ENCODE measurements at places on chromosomes 1 and 21.

DNA sequence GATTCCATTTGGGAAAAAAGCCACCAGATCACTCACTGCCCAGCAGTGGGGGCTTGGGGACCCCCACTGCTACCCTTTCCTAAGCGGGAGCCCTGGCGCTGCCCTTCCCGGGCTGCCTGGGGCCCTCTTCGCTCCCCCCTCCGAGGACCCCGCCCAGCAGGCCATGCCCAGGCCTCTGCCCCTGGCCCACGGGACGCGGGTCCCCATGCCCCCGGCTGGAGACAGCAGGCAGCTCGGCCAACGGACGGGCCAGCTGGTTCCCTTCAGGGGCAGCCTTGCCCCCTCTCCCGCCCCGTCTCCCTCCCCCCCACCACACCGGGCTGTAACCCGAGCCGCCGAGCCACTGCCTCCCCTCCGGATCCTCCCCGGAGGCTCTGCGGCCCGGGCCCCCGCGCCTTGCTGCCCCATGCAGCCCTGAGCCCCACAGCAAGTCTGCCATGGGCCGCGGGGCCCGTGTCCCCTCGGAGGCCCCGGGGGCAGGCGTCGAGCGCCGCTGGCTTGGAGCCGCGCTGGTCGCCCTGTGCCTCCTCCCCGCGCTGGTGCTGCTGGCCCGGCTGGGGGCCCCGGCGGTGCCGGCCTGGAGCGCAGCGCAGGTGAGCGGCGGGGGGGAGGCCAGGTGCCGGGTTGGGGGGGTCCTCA is at the start of gene MMP23B:
TSS of gene MMP23B (plus strand) at position 392 of the 639 bp plus-strand sequence. CDS start at position 438, 46 bp downstream.
- no peak for DNase-seq

- DNase-seq = peak; percentile 7
Measured at GRCh38 chr1:18776777-18777176, 82.7 kb downstream of the TAS1R2 start.

DNA sequence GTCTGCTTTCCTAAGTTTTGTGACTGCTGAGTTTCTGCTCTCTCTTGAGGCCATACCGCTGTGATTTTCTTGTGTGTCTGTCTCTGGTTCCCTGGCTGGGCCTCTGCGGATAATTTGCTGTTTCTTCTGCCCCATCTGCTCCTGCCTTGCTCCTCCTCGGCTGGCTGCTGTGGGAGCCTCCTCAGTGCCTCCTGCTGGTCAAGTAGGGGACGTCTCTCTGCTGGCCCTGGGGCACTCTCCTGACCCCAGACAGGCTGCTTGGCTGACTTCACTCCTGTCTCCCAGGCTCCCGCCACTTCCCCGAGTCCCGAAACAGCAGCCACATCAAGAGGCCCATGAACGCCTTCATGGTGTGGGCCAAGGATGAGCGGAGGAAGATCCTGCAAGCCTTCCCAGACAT is 28.5 kb downstream of the ETNK2 start:
- no peak for DNase-seq

GRCh38 chr1:71630073-71630472 is 549.2 kb upstream of the ZRANB2 start:
- DNase-seq = no peak

- DNase-seq = no peak
Measured at GRCh38 chr1:11078631-11079030, 18.8 kb upstream of the SRM start.

- DNase-seq = no peak
Measured at GRCh38 chr1:111882559-111882958, 106.9 kb downstream of the KCND3 start.

Data from RWPE2 (cell line).